ENCODE measurements at places on chromosomes 1 and 21. TPM values are rescaled to one million over a fixed set of nuclear protein-coding genes. Genes with fewer than 3 reads are reported as not detected.

SSU72 gene
- 104 TPM for total RNA-seq

SLC2A5 gene
- 0.64 TPM for total RNA-seq

DNA sequence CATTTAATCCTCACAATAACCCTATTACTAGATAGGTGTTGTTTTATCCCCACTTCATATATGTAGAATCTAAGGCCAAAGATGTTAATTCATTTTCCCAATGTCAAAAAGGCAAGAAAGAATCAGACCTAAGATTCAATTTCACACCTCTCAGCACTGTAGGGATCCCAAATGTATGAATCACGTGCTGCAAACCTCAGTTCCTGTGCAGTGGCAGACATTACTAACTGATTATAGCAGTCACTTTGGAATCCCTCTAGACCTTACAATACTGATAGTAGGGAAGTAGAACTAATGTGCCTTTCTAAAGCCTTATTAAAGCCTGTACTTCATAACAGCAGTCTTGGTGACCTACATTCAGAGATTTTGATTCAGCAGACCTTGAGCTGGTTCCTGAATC is 2.3 kb downstream of the C1orf87 start:
- DNase-seq: no peak

- no peak for DNase-seq
Measured at GRCh38 chr1:221718381-221719277, 23.3 kb downstream of the DUSP10 start.

SNAP47 gene
- 26.3 TPM for total RNA-seq
